ENCODE measurements at places on chromosomes 11 and 22. TPM values are rescaled to one million over a fixed set of nuclear protein-coding genes. Genes with fewer than 3 reads are reported as not detected.

DNA sequence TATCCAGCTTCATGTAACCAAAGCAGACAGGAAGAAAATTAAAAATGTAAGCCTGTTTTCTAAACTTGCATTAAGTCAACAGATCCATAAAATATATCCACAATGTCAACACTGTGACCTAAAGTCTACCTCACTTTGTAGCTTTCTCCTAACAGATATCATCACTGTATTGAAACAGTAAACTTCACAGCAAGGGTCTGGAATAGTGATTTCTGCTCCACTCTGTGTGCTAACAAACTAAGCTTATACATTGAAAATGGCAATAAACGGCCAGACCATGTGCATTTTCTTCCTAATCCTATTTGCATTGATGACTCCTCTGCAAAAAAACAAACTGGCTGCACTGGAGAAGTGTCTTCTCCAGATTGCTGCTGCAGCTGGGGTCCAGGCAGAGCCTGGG is 26.8 kb downstream of the CADM1 start:
- H3K27me3 ChIP-seq: no peaks in the 10 kb centered on the region
- no peak for DNase-seq
- H3K27ac ChIP-seq: no peak overlapping the region
- H3K4me3 ChIP-seq: no peak overlapping the region

GRCh38 chr11:98568013-98568412 is 452.7 kb upstream of the CNTN5 start:
- H3K27me3 ChIP-seq: no peaks in the 10 kb centered on the region
- no peaks in the 10 kb centered on the region for H3K4me1 ChIP-seq
- no peak overlapping the region for H3K27ac ChIP-seq
- no peak for DNase-seq

The BTG4 gene
- total RNA-seq: not detected

- H3K4me3 ChIP-seq: peak overlapping the region; percentile 91
- H3K4me1 ChIP-seq: peaks cover 34% of the 10 kb centered on the region
- H3K27ac ChIP-seq: peak overlapping the region; percentile 99
- no peaks in the 10 kb centered on the region for H3K27me3 ChIP-seq
- no peaks in the 10 kb centered on the region for H3K36me3 ChIP-seq
Observed at GRCh38 chr22:41687901-41688364, 734 bp downstream of the SNU13 start.

DNA sequence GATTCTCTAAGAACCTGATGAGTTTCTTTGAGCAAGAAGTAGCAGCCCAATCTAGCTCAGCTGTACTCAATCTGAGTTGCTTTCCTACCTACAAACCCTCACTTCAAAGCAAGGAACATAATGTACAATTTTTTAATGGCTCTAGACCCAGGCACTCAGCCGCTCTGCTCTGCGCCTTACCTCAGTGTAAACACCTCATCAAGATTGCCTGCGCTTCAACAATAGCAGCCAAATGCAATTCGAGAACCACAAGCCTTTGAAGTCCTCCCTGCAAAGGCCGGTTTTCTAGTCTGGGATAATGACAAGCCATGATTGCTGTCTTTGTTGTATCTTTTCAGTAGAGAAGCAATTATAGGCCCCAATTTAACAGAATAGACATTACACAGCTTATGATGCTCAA is 38.0 kb downstream of the JHY start:
- no peak for DNase-seq
- no peak overlapping the region for H3K4me3 ChIP-seq
- no peak overlapping the region for H3K27ac ChIP-seq

The OSBP gene
- 47.3 TPM for total RNA-seq

The SLC35E4 gene
- total RNA-seq: 7.9 TPM

GRCh38 chr11:94721565-94722292 is 46.4 kb upstream of the AMOTL1 start:
- H3K27ac ChIP-seq: no peak overlapping the region
- DNase-seq: no peak
- no peaks in the 10 kb centered on the region for H3K4me1 ChIP-seq
- H3K27me3 ChIP-seq: peaks cover 4% of the 10 kb centered on the region
- H3K36me3 ChIP-seq: peaks cover 1% of the 10 kb centered on the region

The BARX2 gene
- not detected for total RNA-seq

The HBB gene
- total RNA-seq: not detected

The PRG2 gene
- total RNA-seq: not detected

The MAPK11 gene
- 17.7 TPM for total RNA-seq

The OVOL1 gene
- 0.12 TPM for total RNA-seq

The FAM83F gene
- total RNA-seq: 0.22 TPM

The ALKBH3 gene
- 25.5 TPM for total RNA-seq

The APOA1 gene
- total RNA-seq: not detected

The OR10A6 gene
- total RNA-seq: not detected

- no peaks in the 10 kb centered on the region for H3K36me3 ChIP-seq
- H3K4me1 ChIP-seq: peaks cover 28% of the 10 kb centered on the region
- H3K4me3 ChIP-seq: no peak overlapping the region
- no peak for DNase-seq
- H3K27me3 ChIP-seq: no peaks in the 10 kb centered on the region
- H3K27ac ChIP-seq: no peak overlapping the region
Observed at GRCh38 chr11:94746721-94747120, 21.4 kb upstream of the AMOTL1 start.

DNA sequence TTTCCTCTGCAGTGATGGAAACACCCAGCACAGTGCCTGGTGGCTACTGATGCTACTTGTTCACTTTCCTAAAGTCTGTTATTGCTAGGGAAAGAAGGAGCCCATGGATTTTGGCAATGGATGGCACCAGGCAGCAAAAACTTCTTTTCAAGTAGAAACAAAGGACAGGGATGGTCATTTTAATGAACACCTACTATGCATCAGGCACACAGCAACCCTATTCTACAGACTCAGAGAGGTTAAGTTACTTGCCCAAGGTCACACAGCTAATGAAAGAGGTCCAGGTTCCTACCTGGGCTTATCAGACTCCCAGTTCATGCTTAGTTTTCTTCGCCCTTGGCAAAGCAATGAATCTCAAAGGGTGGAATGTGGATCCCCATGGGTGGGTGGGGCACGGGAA is 36.9 kb upstream of the CD82 start:
- H3K27ac ChIP-seq: no peak overlapping the region
- no peak overlapping the region for H3K4me3 ChIP-seq
- no peaks in the 10 kb centered on the region for H3K36me3 ChIP-seq
- H3K27me3 ChIP-seq: peaks cover 5% of the 10 kb centered on the region
- no peak for DNase-seq
- peaks cover 17% of the 10 kb centered on the region for H3K4me1 ChIP-seq

GRCh38 chr22:48391820-48392219 is 1435.9 kb downstream of the BRD1 start:
- H3K4me3 ChIP-seq: no peak overlapping the region
- H3K36me3 ChIP-seq: no peaks in the 10 kb centered on the region
- H3K4me1 ChIP-seq: no peaks in the 10 kb centered on the region
- H3K27ac ChIP-seq: no peak overlapping the region
- DNase-seq: no peak
- H3K27me3 ChIP-seq: peaks cover 35% of the 10 kb centered on the region

The ADM2 gene
- 1.5 TPM for total RNA-seq

GRCh38 chr11:23398052-23398451 is 537.8 kb upstream of the CCDC179 start:
- no peak overlapping the region for H3K4me3 ChIP-seq
- H3K27me3 ChIP-seq: peaks cover 2% of the 10 kb centered on the region
- H3K36me3 ChIP-seq: no peaks in the 10 kb centered on the region
- H3K27ac ChIP-seq: no peak overlapping the region

GRCh38 chr11:66570079-66570849 is 1.9 kb upstream of the CTSF start:
- no peak for DNase-seq
- H3K27ac ChIP-seq: peak overlapping the region; percentile 38
- no peaks in the 10 kb centered on the region for H3K36me3 ChIP-seq
- peaks cover 7% of the 10 kb centered on the region for H3K4me1 ChIP-seq

The TMEM132A gene
- 69.8 TPM for total RNA-seq

DNA sequence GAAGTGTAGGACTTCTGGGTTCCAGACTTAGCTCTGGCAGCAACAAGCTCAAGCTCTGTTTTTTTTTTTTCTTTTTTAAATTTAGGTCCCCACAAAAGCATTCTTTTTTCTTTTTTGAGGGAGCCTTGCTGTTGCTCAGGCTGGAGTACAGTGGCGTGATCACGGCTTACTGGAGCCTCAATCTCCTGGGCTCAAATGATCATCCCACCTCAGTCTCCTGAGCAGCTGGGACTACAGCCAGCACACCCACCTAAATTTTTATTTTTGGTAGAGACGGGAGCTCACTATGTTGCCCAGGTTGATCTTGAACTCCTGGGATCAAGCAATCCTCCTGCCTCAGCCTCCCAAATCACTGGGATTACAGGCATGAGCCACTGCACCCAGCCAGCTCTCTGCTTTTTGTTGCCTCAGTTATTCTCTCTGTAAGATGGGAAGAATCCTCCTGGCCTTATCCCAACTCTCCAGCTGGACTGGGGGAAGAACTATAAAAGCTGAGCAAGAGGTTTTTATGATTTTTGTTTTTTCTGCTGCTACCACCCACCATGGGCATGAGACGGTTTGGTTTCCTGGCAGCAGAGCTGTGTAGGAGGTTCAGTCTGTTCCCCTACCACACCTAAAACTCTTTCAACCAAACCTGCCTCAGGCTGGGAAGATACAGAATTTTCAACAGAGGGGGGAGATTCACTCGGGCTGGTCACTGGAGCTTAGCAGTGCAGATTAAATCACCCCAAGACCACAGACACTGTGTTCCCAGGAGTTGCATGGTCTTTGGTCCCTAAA is 11.6 kb upstream of the MTFP1 start:
- no peaks in the 10 kb centered on the region for H3K27me3 ChIP-seq
- no peak overlapping the region for H3K4me3 ChIP-seq
- peaks cover 26% of the 10 kb centered on the region for H3K36me3 ChIP-seq

The TREH gene
- total RNA-seq: not detected

GRCh38 chr22:46294784-46295183 is 1.9 kb upstream of the GTSE1 start:
- H3K27me3 ChIP-seq: no peaks in the 10 kb centered on the region
- H3K27ac ChIP-seq: no peak overlapping the region
- peaks cover 7% of the 10 kb centered on the region for H3K36me3 ChIP-seq
- peaks cover 27% of the 10 kb centered on the region for H3K4me1 ChIP-seq

DNA sequence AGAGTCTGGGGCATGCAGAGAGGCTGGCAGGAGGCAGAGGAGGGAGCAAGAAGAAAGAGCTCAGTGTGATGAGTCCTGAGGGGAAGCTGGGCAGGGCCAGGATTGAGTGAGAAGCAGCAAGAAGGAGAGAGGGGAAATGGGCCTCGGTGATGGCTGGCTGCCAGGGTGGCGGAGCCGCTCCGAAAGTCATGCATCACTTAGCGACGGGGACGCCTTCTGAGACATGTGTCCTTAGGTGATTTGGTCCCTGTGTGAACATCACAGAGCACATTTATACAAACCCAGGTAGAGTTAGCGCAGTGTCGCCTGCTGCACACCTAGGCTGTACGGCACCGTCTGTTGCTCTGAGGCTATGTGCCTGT is 15.1 kb downstream of the TBC1D22A start:
- DNase-seq: no peak
- no peaks in the 10 kb centered on the region for H3K27me3 ChIP-seq
- peaks cover 43% of the 10 kb centered on the region for H3K4me1 ChIP-seq
- no peak overlapping the region for H3K27ac ChIP-seq
- H3K4me3 ChIP-seq: no peak overlapping the region

The DGCR6 gene
- 5.4 TPM for total RNA-seq

- no peak for DNase-seq
- no peak overlapping the region for H3K4me3 ChIP-seq
- no peaks in the 10 kb centered on the region for H3K4me1 ChIP-seq
- peaks cover 15% of the 10 kb centered on the region for H3K27me3 ChIP-seq
- no peak overlapping the region for H3K27ac ChIP-seq
Observed at GRCh38 chr22:42022162-42022847, 23.7 kb downstream of the WBP2NL start.

The TSSC4 gene
- total RNA-seq: 52.2 TPM

The ART1 gene
- not detected for total RNA-seq

DNA sequence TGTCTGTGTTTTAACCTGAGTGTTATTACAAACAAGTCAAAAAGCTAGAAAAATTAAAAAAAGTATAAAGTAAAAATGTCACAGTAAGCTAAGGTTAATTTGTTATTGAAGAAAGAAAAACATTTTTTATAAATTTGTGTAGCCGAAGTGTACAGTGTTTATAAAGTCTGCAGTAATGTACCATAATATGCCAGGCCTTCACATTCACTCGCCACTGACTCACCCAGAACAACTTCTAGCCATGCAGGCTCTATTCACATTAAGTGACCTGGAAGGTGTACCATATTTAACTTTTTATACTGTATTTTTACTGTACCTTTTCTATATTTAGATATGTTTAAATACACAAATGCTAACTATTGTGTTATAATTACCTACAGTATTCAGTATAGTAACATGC is 14.7 kb upstream of the FDX1 start:
- peaks cover 3% of the 10 kb centered on the region for H3K4me1 ChIP-seq
- H3K4me3 ChIP-seq: no peak overlapping the region
- H3K27ac ChIP-seq: no peak overlapping the region
- no peaks in the 10 kb centered on the region for H3K36me3 ChIP-seq
- no peaks in the 10 kb centered on the region for H3K27me3 ChIP-seq

The C11orf87 gene
- 0.05 TPM for total RNA-seq

GRCh38 chr11:118621071-118621783 is 13.8 kb downstream of the PHLDB1 start:
- H3K4me1 ChIP-seq: peaks cover 80% of the 10 kb centered on the region
- H3K4me3 ChIP-seq: peak overlapping the region; percentile 85
- H3K36me3 ChIP-seq: peaks cover 14% of the 10 kb centered on the region

The SLC17A6 gene
- not detected for total RNA-seq

GRCh38 chr11:82557274-82557673 is 176.4 kb downstream of the FAM181B start:
- DNase-seq: no peak
- H3K36me3 ChIP-seq: no peaks in the 10 kb centered on the region
- no peaks in the 10 kb centered on the region for H3K4me1 ChIP-seq
- H3K27me3 ChIP-seq: peaks cover 5% of the 10 kb centered on the region

GRCh38 chr11:71323876-71324526 is 71.6 kb upstream of the SHANK2 start:
- no peak overlapping the region for H3K27ac ChIP-seq
- DNase-seq: no peak

All from chondrocyte (in vitro differentiated cells).